Activated CD8-positive, alpha-beta memory T cell treated with anti-CD3 and anti-CD28 coated beads, Interleukin-2, amount 50 U/mL, for 48 hours (primary cell): ENCODE measurements at places on chromosomes 5 and 9.

- DNase-seq: no peak
These were observed 50.6 kb downstream of the LHFPL2 start for GRCh38 chr5:78597974-78598371.

DNA sequence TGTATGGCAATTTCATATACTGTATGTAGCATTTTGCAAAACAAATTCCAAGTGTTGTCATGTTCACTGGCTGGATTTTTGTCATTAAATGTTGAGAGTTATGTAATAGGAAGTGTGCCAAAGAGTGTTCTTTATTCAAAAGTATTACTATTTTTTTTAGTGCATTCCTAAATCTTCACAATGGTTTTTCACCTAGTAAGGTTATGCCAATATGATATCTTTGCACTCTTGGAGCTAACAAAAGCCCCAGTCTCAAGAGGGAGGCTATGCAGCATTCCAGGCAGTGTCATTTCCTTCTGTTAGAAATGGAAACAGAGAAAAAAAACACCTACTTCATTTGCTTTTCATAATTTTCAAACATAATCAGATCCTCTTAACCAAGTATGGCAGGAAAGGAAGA is 5.1 kb upstream of the SSBP2 start:
- DNase-seq: no peak

GRCh38 chr5:169088028-169088725 is 212.8 kb downstream of the SLIT3 start:
- DNase-seq: no peak

DNA sequence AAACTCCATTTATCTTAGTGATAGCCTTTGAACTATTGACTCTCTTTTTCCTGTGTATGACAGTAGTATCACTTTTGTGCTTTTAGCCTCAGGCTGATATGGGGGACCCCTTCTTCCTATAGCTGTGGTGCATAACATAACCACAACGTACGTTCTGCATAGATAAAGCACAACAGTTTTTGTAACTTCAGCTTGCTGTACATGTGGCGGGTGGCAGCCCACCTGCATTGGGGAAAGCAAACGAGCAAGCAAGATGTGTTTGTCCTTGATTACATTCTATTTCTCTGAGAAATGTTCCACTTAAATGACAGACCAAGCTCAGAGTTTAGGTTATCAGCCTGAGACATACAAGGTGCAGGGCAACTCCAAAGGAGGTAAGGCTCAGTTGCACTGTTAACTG is 309.4 kb downstream of the KDM4C start:
- DNase-seq: no peak

- DNase-seq: peak; percentile 61
These were observed at the start of gene MSX2 for GRCh38 chr5:174724484-174725260. MSX2 (plus strand) TSS chr5:174724582; CDS start chr5:174724660, 78 bp downstream.

GRCh38 chr5:137696481-137696880 is 39.4 kb downstream of the KLHL3 start:
- DNase-seq: no peak

DNA sequence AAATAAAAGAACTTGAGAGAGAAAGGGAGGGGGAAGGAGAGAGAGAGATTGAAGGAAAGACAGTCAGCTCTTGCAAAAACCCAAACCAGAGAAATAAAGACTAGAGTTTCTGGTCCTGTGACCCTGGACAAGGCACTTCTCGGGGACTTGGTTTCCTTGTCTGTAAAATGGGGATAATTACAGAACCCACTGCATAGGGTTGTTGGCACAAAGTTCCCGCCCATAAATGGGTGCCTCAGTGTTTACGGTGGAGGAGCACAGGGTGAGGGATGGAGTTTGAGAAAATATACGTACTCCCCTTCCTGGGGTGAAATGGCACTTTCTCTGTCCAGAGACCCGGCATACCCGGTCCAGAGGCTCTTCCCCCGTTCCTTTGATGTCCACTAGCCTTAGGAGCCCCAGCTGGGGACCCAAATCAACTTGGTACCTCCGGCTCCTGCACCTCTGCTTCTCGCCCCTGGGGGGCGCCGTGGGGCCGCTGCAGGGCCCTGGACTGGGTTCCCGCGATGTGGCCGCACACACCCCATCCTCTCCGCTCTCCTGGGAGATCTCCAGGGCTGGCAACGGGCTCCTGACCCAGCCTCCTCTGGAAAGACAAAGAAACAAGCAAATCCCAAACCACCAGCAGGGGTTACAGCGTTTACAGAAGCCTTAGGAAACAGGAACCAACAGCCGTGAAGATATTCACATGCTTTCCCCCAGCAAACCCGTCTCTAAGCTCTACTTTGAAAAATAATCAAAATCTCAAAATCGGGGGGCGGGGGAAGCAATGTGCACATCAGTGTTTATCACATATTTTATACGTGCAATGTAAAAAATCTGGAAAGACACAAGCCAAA is 26.3 kb downstream of the PTGES start:
- DNase-seq: peak; percentile 89

- no peak for DNase-seq
These were observed 115.6 kb downstream of the TTC39B start for GRCh38 chr9:15191378-15191777.

DNA sequence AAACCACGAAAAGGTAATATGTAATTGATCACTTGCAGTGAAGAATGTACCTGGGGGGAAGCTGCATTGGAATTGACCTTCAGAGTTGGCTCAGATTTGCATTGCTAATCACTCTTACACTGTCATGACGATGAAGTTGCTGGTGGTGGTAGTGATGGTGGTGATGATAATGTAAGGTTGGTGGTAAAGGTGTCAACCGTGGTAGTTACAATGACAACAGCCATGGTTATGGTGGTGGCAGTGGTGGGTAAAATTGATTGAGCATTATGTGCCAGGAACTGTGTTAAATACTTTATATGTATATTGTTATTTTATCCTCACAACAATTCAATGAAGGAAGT is 282.4 kb downstream of the NR3C1 start:
- no peak for DNase-seq

DNA sequence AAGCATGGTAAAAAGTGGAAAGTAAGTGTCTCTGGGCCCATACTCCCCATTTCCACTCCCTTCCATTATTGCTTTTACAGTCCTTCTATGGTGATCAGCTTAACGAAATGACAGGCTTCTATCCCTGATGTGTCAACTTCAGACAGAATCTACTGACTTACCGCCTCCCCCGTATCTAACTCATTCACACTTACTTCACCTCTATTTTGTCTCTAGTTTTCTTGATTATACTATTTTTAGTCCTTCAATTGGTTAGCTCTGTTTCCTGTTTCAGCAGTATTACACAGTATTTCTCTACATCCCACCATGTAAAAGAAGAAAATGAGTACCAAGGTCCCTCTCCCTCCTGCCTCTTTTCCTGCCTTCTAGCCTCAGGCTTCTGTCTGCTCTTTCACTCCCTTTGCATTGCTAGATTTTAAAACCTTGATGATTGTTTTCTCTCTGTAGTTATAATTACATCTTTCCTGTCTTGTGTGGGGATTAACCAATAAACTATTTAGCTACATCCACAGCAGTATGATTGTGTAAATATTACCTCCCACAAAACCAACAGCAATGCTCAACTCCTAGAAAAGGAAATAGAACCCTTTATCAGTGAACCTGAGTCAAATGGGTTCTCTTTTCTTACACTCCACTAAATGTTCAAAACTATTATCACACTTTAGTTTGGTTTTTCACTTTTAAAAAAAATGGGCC is 53.4 kb downstream of the GNAQ start:
- no peak for DNase-seq

DNA sequence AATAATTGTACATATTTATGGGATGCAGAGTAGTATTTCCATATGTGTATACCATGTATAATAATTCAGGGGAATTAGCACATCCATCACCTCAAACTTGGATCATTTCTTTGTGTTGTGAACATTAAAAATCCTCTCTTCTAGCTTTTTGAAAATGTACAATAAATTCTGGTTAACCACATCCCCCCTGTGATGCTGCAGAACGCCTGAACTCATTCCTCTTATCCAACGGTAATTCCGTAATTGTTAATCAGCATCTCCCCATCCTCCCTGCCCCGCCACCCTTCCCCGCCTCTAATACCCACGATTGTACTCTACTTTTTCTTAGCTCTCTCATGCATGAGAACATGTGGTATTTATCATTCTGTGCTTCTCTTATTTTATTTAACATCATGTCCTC is 127.7 kb upstream of the ANKRD55 start:
- DNase-seq: no peak

DNA sequence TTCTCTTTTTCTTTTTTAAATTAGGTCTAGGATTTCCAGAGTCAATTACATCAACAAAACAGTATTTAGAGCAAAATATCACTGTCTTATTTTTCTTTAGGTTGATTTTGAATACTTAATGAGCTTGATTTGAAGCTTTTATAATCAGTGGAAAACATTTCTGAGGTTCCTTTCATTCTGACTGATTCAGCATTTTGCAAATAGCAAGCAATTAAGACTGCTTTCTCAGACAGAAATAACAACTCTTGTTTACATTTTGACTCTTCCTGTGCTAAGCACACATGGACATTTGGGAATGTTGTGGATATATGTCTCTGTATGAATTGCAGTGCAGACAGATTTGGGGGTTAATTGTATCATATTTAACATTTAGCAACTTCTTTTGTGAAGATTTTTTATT is 22.2 kb upstream of the MCCC2 start:
- DNase-seq: no peak

DNA sequence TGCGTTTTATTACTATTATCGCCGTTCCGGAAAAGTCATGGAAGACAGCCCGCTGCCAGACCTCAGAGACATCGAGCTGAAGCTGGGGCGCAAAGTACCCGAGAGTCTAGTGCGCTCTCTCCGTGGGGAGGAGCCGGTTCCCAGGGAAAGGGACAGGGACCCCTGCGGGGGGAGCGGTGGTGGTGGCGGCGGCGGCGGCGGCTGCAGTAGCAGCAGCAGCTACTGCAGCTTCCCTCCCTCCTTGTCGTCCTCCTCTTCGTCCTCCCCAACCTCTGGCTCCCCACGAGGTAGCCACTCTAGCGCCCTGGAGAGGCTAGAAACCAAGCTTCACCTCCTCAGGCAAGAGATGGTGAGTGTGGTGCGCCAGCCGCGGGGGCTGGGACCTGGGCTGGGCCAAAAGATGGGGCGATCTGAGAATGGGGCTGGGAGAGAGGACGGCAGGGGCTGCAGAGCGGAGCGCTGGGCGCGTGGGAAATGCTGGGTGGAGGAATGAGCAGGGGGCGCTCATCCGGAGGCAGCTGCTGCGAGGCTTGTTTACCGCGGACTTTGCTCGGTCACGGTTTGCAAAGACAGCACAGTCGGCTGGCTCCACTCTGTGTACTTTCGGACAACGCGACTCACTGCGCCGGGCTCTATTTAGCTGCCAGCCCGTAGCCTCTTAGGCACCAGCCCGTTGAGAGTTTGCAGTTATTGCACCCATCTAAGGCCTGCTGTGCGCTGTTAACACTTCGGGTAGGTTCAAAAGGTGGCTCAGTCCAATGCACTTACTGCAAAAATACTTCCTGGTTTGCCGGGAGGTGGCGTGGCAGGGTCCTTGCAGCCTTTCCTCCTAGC is 1.1 kb downstream of the LURAP1L start:
- no peak for DNase-seq

GRCh38 chr9:23598994-23599393 is 227.0 kb downstream of the ELAVL2 start:
- no peak for DNase-seq

DNA sequence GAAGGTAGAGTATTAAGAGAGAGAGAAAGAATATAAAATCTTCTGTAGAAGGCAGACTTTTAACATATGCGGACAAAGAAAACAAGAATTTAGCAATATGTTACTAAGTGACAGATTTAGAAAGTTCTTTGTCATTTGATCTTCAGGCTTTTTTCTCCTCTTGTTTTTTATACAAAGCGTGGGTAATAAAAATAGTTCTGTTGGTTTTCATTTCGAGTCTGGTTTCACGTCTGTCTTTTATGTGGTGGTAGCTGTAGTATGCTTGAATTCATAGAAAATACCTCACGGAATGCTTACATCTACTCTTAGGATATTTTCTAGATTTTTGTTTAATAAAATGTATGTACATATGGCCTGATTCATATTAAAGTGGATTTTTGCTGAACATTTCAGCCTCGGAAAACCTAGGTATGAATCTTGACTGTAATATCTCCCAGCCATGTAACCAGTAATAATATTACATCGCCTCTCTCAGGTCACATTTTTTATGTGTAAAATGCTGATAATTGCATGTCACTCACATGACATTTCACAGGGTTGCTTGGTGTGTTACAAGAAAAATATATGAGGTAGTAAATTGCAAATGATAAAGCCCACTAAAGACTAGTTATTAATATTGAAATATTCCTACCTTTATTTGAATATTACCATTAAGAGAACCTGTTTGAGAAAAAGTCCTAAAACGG is 72.5 kb upstream of the TAF11L2 start:
- no peak for DNase-seq

DNA sequence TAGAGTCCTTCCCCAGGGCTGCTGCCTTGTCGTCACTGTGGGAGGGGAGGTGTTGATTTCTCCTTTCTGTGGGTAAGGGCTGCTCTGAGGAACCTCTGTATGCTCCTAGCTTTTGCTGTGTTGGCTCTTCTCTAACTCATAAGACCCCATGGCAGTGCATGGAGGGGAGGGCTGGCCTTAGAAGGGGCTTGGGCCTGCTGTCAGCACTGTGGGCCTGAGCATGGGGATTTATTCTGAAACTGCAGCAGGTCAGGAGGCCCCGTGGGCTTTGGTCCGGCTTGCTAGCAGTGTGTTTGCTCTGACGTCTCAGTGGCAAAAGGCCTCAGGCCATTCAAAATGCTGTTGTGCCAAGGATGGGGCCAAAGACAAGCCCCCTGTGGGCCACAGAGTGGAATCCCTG is 6.8 kb downstream of the FGF18 start:
- DNase-seq: no peak

DNA sequence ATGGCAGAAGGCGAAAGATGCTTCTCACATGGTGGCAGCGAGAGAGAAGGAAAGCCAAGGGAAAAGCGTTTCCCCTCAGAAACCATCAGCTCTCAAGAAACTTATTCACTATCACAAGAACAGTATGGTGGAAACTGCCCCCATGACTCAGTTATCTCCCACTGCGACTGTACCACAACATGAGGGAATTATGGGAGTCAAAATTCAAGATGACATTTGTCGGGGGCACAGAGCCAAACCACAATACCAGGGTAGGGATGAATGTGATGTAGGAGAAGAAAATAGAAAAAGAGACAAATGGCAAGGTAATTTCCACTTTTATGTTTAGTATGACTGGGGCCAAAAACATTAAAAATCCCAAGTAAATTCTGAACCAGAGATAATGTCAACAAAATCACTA is 216.8 kb downstream of the TRIM36 start:
- no peak for DNase-seq

GRCh38 chr9:83583151-83584014 is 39.6 kb upstream of the IDNK start:
- no peak for DNase-seq

DNA sequence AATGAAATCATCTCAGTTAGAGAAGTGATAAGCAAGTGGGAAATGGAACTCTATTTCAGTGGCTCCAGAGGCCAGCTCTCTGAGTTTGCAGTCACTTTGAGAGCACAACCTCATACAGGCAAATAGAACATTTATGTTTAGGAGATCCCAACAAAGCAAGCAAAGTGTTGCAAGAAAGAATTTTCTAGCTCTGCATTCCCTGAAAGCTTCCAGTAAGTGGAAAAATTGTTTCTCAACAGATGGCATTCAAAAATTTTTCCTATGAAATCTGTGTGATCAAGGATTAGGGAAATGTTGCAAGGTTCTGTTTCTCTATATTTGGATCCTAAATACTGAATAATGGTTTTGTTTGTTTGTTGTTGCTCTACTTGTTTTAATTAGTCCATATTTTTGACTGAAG is 764.2 kb upstream of the ZNF608 start:
- no peak for DNase-seq
